ENCODE measurements at places on chromosomes 12 and 14.

GRCh38 chr14:58280954-58281787, 17.2 kb upstream of the ARID4A start:
- no peak for DNase-seq

- no peak for DNase-seq
These were observed 15.5 kb upstream of the MGP start for GRCh38 chr12:14901228-14901562.

DNA sequence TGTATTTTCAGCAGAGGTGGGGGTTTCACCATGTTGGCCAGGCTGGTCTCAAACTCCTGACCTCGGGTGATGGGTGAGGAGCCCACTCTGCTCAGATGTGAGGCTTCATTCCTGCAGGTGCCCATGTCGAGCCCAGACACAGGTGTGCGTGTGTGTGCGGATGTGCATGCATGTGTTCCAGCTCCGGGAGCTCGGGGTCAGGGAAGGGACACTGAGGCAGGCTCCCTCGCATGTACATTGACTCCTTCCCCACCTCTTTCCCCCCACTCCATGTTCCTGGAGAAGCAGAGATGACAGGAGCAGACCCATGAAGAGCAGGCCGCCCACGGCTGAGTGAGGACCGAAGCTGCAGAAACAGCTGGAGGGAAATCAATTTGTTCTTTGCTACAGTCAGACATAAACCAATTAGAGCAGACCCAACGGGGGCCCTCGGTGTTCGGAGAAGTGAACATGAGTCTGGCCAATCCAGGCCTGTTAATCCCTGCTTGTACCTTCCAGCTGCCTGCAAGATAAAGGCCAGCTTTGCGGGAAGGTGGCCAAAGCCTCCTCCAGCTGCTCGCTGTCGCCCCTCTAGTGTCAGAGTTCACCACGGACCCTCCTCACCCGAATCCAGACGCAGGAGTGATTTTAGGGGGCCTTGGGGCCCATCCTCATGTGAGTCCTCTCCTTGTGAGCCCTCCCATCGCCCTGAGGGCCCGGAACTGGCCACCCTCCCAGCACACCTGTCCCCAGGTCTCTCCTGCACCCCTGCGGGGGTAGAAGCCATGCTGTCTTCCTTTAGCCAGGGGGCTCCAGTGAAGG, 321.0 kb upstream of the RTL1 start:
- DNase-seq, result no peak

- no peak for DNase-seq
These were observed 4.8 kb downstream of the TMEM229B start for GRCh38 chr14:67483579-67484285.

DNA sequence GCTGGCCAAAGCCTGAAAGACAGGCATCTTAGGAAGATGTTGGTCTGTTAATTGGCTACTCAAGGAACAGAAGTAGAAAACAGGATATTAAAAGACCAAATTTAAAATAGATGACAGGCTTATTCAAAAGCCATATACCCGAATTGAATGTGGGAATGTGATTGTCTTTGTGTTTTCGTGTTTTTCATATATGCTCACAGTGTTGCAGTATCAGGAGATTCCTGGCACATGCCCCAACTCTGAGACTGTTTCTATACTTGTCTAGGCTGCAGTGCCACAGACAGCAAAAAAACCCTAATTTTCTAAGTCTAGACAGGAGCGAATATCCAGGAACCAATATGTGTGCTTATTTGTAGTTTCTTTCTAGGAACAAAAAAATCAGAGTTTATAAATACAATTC, 57.4 kb upstream of the KRR1 start:
- DNase-seq, result no peak

DNA sequence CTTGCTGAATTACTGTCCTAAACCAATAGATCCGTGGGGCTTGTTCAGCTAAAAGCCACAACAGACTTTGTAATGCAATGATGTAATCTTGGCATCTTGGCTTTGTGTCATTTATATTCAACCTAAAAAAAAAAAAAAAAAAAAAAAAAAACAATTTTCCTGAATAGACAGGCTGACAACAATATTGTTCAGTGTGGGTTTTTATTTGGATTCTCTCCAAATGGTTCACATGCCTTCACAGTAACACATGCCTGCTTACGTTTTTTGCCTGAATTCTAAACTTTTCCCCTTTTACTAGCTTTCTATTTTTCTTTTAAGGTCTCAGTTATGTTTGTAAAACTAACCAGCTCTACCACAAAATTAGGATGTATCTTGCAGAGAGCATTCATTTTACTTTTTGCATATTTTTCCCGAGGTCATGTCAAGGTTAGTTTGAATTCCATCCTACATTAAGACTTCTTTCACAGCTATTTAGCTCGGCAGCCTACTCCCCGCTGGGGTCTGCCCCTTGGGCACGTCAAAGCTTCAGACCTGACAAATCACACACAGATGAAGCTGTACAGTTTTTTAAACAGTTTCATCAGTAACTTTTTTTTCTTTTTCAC, 213.7 kb upstream of the NPAS3 start:
- peak; percentile 44 for DNase-seq

DNA sequence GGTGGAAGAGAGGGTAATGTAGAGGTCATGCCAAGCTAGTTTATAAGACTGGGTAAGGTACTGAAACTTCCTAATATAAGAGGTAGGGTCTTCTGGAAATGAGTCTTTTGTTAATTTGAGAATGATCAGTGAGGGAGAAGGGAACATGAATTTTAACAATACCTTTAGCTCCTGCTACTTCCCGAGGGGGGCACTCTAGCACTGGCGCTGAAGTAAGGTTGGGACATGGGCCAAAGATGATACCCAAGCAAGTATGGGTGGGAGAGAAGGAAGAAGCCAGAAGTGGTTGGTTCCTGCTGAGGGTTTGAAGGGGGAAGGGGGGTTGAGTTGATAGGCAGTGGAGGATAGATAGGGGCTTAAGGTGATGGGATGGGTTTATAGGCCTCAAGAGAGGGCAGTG, 32.3 kb upstream of the RNASE1 start:
- no peak for DNase-seq

DNA sequence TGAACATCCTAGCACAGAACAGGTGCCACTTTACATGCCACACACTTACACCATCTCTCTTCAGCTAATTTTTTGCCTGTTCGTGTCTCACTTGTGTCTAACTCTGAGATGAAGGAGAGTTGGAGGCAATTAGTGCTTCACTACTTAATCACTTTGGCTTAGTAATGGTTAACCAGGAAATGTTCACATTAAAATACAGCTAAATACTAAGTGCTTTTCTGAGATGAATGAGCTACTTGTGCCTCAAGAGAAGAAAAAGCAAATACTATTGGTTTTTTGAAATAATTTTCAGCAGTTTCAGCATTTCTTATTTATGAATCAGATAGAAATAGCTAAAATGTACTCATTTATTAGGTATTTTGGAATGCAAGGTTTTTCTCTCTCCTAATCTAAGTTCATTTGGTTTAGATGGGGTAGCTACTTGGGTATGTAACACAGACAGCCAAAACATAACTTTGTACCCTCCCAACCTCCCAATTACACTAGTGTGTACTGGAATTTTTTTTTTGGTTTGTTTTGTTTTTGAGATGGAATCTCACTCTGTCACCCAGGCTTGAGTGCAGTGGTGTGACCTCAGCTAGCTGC, 1474.1 kb upstream of the SEL1L start:
- no peak for DNase-seq

DNA sequence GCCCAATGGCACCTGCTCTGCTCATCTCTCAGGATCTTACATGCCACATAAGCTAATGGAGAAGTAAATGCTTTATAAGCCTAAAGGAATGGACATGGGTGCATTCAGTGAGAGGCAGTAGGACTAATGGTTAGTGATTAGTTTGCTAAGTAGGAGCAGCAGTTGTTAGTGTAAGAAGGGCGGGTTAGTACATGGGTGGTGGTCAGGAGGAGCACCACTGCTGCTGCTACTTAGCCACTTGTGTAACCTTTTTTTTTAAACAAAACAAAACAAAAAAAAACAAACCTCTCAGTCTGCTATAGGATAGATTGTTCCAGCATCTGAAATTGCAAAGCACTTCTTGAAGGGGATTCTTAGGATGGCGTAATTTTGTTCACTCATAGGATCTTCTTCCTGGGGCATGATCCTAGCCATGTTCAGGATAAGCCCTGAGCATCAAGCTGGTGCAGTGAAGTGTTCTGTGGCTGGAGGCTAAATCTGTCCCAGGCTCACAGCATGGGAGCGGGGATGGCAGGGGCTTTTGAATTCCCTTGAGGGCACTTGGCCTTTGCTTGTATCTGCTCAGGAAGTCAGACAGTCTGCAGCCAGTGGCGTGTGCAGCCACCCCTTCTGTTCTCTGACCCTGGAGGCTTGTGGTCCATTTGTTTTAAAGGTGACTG, 63.6 kb downstream of the CHST11 start:
- no peak for DNase-seq

- no peak for DNase-seq
These were observed 54.0 kb downstream of the NCOR2 start for GRCh38 chr12:124513297-124513867.

GRCh38 chr12:110744151-110744571, 1.5 kb upstream of the PPP1CC start:
- no peak for DNase-seq

- DNase-seq, result no peak
These were observed 5.5 kb downstream of the TMEM52B start for GRCh38 chr12:10184261-10184843.

DNA sequence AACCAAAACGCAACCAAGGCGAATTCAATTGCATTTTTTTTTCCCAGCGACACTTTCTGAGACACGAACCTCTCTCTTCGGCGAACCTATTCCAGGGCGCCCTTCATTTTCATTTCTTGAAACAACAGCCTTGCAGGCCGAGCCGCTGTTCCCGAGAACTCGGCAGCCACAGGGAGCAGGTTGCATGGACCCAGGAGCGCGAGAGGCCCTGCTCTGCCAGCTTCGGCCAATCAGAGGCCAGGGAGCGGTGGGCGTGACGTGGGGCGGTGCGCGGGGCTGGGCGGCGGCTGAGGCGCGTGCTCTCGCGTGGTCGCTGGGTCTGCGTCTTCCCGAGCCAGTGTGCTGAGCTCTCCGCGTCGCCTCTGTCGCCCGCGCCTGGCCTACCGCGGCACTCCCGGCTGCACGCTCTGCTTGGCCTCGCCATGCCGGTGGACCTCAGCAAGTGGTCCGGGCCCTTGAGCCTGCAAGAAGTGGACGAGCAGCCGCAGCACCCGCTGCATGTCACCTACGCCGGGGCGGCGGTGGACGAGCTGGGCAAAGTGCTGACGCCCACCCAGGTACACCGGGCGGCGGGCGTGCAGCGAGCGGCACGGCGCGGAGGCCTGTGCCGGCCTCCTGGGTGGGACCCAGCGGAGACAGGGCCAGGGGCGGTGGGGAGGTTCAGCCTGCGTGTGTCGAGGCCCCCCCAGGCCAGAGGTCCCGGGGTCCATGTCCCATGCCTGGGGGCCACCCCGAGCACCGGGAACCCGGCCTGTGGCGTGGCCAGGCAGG, at the start of gene PEBP1:
Gene PEBP1, plus strand, starts transcription at position 337 of the 771 bp plus-strand sequence. Its CDS starts 86 bp downstream, at position 423.
- peak; percentile 91 for DNase-seq

GRCh38 chr12:63064080-63064479, 86.9 kb downstream of the AVPR1A start:
- DNase-seq, result no peak

- no peak for DNase-seq
These were observed 4.2 kb downstream of the RFX4 start for GRCh38 chr12:106586803-106587684.

DNA sequence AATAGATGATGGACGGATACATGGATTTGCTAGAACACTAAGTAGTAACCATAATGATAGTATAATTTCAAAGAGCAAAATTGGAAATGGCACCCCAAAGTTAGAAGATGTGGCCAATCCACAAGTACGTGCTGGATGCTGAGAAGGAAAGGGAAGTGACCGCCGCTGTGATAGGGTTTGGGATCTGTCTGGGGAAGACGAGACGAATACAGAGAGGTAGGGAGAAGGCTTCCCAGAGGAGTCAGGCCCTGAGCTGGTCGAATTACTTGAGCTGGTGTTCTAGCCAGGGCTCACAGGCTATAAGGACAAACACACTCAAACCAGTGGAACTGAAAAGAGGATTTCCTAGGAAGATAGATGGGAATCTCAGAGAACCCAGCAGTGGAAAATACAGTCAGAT, 9.4 kb upstream of the ACVR1B start:
- DNase-seq, result no peak

DNA sequence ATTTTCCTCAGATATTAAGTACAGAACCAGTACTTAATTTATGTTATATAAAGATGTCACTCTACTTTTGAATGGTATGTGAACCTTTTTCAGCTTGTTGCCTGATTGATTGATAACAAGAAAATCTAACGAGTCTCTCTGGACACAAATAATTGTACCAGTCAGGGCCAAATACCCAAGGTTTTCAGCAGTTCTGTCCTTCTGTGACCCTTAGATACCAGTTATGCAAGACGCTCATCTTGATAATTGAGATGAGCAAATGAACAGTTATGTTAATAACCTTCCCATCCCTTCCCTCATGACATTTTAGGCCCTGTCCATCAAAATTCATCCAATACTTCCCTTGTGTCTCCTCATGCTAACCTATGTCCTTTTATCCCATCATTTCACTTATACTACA, 185.9 kb upstream of the G2E3 start:
- no peak for DNase-seq

DNA sequence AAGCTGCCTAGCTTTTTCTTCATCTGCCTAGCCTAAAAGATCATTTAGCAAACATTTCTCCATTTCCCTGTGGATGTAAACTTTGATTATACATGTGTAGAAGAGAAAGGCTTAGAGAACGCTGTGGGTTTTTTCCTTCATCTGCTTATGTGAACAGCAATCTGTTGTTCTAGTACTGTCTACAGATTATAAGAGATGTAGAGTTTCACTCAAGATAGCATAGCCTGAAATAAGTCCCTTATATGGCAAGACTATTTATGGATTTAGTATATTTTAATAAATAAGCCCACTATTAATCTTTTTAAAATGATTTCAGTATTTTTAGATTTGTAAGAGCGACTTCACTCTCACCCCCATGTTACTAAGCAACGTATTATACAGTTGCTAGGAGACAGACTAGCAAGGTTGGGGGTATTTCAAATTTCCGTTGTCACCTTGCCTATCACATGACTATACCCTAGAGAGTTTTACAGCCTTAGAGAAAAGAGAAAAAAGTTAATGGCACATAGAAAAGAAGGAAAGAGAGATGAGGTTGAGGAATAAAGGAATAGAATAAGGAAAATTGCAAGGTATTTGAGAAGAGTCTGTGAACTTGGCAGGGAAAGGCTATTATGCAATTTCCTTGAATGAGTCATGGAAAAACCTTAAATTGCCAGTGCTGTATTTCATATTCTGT, 12.2 kb upstream of the TUBA1A start:
- no peak for DNase-seq

All from hypothalamus (tissue), 51 donors.